Stimulated activated CD4-positive, alpha-beta T cell treated with anti-CD3 and anti-CD28 coated beads, Interleukin-1b, Interleukin-23, amount 100 ng/mL, for 4 hours (primary cell): ENCODE measurements at places on chromosomes 3 and 15.

DNA sequence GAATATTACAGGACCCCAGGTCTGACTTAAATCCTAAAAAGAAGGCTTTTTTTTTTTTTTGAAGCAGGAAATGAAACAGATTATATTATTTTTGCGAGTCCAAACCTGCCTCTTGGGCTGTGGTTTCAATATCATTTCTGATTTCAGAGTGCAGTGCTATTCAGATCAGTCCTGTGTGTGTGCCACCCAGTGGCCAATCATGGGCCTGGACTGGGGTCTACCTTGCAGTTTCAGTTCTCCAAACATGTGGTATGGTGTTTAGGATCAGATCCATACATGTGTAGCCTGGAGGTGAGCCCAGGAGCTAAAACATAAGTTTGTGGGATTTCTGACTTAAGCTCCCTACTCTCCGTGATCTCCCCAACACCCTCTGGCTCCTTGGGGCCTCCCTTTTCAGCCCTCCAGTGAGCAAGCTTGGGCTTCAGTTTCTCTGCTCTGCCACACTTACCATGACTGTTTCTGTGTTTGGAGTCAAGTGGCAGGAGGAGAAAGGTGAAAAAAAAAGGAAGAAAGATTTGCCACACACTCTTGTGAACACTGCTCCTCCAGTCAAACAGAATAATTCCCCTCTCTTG, 12.1 kb upstream of the THSD4 start:
- no peak for DNase-seq

GRCh38 chr3:61181874-61182273, 69.4 kb downstream of the FHIT start:
- DNase-seq = no peak

DNA sequence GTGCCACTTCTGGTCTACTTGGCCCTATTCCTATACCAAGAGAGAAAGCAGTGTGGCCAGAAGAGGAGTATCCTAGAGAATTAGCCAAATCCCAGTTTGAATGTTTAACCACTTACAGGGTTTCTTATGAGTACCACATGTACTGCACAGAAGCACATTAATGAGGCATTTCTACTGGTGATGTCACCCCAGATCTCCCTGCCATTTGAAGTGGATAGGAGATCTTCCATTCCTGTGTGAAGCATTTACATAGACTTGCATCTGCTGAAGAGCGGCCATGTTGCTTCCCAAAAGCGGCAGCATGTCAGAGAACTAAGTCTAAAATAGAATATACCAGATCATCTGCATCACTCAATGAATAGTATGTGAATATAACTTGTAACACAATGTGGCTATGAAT, 108.4 kb upstream of the TUSC7 start:
- DNase-seq = no peak

GRCh38 chr3:52794612-52795099, at the start of gene ITIH3:
Gene ITIH3 (plus strand): TSS chr3:52794796. CDS start chr3:52794804, 8 bp downstream.
- DNase-seq = no peak

DNA sequence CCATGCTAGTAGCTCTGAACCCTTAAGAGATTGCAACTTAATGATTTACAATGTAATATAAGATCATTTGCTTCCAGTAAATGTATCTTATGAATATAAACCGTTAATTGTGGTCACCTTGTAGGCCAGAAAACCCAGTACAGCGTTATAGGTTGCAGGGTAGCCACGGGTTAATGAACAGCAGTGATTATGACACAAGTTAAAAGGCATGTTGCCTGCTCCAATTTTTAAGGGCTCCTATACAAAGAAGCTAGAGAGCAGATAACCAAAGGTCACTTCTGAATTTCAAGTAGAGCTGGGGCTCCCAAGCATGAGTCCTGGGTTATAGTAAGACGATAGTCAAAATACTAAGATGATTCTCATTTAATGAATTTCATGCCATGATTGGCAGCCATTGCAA, 13.5 kb downstream of the GUCA1C start:
- no peak for DNase-seq

- no peak for DNase-seq
Measured at GRCh38 chr15:76575679-76576078, 239.1 kb downstream of the ISL2 start.

DNA sequence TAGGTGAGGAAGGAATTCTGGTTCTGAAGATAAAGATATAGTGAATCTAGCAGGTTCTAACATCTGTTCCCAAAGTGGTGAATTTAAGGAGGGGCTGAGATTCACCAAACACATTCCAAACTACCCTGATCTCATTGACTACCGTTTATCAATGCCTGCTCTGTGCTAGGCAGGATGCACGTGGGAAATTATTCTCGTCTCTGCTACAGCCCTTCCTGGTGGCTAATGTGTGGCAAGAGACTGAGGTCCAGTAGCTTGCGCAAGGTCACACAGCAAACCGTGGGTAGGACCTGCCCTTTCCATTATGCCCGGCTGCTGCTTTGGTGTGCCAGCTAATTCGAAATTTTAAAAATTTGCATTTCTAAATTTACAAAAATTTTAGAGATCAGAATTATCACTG, 209.5 kb upstream of the TRIM42 start:
- no peak for DNase-seq

GRCh38 chr3:49903451-49904424, at the start of gene MST1R:
Gene MST1R (minus strand): TSS chr3:49903873. CDS start chr3:49903609, 264 bp downstream.
- DNase-seq = peak; percentile 68

- no peak for DNase-seq
Measured at GRCh38 chr15:75172284-75172820, 29.3 kb upstream of the C15orf39 start.

DNA sequence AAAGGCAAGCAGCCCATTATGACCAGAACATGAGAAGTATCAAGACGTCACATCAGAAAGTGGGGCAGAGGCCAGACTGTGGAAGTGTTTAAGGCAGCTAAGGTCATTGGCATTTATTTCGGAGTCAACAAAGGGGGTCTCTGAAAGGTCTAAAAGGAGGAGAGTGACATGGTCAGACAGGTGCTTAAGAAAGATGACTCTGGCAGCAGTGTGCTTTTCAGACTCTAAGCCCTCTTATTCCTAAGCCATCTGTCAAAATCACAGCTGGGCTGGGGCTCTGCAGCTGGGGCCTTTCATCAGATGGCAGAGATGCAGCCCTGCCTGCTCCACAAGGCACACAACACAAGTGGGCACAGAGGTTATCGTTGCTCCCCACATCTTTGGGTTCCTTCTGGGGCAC, 14.0 kb downstream of the FBXL22 start:
- no peak for DNase-seq

DNA sequence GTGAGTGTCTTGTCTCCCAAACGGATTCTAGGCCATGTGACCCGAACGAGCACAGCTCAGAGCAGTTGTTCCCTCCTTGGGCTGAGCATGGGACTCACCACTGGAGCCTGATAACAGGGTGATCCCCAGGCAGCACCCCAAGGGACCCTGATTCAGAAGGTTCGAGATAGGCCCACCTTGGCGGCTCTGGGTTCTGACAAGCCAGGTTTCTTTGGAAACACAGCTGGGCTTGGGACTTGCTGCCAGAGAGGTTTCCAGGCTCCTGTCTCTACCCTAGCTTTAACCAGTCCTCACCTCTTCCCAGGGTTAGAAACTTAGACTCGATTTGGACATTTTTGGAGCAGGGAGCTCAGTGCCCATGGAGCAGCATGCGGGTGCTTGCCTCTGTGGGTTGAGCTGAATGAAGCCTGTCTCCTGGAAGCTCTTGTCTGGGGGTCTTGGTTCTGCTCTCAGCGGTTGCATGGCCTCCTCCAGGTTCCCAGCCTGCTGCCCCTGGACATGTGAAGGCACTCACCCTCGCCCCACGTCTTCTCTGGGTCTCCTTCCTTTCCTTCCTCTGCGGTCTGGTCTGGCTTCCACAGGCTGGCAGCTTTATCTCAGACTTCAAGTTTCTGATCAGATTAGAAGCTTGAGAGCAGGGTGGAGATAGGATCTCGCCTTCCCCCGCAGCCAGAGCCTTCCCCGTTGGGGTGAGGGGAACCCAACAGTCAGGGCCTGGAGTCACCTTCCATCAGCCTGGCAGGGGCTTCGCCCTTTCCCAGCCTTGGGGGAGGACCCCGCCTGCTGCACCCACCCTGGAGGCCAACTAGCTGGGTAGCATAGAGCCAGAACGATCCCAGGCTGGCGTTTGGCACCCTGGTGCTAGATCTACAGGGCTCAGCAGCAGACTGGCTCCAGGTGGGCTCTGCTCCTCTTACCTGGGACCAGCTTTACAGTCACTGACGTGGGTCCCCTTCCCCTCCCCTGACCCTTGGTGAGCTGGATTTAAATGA, 21.0 kb downstream of the PAQR5 start:
- no peak for DNase-seq

DNA sequence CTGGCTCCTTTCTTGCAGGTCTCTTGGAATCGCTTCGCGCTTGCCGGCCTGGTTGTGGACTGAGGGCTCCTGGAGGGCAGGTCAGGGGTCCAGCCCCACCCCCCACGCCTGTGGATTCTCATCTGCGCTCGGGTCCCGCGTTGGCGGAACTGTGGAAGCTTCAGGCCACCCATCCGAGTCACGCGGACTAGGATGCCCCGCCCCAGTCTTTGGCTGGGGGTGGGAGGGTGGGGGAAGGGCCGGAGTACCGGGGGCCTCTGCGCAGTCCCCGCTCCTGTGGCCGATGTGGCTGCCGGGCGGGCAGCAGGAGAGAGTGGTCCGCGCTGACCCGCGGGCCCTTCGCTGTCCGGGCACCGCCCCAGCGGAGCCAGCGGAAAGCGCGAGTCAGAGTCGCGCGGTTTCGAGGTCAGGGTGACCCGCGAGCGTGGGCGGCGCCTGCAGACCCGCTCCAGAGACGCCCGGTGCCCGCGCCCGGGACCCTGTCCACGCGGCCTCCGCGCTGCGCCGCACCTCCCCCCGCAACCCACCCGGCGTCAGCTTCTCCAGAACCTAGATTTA, 114.2 kb downstream of the KLF13 start:
- peak; percentile 40 for DNase-seq

DNA sequence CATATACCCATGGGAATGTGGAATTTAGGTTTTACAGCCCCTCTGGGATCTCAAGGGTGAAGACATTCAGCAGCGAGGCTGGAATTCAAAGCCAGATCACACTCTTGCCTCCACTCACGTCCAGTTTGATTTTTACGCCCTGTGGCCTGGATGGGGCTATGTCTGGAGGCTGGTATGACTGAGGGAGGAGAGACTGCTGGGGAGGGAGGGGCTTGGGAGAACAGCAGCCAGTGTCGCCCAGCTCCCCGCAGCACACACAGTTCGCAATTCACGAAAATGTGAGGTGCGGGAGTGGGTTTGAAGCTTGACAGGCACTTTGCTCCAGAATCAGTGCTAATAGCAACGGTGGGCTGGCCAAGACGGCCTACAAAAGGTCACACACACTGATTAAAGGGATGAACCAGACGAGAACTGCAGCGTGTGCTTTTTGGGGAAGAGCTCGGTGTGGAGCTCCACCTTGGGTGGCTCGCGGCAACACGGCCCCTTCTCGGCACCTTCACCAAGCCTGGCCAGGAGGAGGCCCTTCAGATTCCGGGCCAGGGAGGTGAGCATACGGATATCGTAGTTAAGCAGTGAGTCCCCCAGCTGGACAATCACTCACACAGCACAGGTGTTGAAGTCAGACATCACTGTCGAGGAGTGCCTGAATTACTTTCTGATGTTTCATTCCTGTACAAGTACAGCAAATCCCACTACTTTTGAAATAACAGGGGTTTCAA, 16.4 kb downstream of the EHD4 start:
- no peak for DNase-seq

- DNase-seq = no peak
Measured at GRCh38 chr3:19945534-19945933, 1.4 kb upstream of the RAB5A start.

GRCh38 chr3:173977747-173978146, 580.2 kb downstream of the NLGN1 start:
- no peak for DNase-seq

GRCh38 chr3:71111784-71112440, 471.6 kb downstream of the FOXP1 start:
- DNase-seq = no peak

GRCh38 chr15:64807051-64807749, 18.2 kb downstream of the PIF1 start:
- no peak for DNase-seq

DNA sequence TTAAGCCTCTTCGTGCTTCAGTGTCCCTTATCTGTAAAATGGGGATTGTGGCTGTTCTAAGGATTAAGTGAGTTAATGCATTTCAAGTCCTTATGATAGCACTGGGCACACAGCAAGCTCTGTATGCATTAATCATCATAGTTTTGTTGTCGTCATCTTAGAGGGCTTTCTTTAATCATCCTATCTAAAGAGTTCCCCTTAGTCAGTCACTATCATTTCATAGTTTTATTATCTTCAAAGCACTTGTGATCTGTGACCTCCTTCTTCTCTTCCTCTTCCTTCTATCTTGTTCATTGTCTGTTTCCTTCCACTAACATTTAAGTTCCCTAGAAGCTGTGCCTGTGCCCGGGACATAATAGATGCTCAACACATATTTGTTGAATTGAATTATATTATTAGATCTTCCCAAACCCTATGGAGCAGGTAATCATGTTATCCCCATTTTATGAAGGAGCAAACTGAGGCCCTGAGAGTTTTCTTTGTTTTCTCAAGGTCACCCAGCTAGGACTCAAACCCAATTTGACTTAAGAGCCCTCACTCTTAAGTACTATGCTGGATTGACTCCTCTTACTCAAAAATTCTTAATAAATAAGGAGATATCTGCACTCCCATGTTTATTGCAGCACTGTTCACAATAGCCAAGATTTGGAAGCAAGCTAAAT, 24.1 kb downstream of the DUOX2 start:
- DNase-seq = no peak

DNA sequence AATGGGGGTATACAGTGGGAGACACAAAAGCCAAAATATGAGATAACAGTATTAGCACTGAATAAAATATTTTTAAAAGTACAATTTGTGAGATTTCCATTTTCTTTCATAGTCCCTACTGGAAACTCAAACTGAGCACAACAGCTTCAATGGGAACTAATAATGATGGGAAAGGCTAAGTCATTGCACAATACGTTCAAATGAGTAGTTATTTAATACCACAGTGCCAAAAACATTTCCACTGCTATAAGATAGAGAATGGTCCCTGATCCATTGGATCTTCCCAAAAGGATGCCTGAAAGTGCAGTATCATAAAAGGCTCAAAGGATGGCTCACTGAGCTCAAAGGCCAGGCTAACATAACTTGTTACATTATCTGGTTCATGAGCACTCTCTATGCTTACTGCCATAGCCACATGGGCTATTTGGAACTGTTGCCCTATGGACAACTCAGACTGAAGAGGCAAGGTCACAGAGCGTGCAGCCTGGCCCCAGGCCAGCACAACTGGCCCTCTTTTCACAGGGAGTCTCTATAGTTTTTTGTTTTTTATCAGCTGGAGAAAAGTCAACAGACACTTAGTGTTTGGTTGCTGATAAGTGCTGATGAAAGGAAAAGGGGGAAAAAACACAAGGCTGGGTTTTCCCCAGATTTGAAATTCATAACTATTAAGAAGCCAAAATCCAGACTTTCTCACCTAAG, 54.1 kb upstream of the PPIB start:
- DNase-seq = no peak

DNA sequence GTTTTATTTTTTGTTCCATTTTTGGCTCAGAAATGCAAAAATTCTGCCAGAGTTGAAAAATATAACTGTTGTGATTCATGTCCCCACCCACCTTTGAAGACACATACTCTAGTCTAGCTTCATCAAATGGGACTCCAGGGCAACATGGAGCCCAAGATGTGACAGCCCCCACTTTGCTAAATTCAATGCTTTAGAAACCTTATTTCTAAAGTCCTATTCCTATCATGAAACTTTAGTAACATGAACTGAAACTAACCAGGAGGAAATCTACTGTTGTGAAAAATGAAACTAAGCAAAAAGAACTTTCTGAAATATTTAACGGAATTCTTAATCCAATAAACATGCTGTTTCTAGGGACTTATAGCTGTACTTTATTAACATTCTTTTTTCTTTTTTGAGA, 20.3 kb downstream of the UBP1 start:
- DNase-seq = no peak

GRCh38 chr3:72601983-72602750, 246.1 kb downstream of the SHQ1 start:
- DNase-seq = no peak
